Naive thymus-derived CD8-positive, alpha-beta T cell (primary cell): ENCODE measurements at places on chromosomes 6 and 20. TPM values are rescaled to one million over a fixed set of nuclear protein-coding genes. Genes with fewer than 3 reads are reported as not detected.

The PNPLA1 gene
- polyA plus RNA-seq = not detected

- no peak for DNase-seq
- H3K4me3 ChIP-seq = no peak overlapping the region
- H3K4me1 ChIP-seq = peaks cover 19% of the 10 kb centered on the region
- H3K27ac ChIP-seq = no peak overlapping the region
These were observed 47.4 kb upstream of the RNGTT start for GRCh38 chr6:89010825-89011224.

DNA sequence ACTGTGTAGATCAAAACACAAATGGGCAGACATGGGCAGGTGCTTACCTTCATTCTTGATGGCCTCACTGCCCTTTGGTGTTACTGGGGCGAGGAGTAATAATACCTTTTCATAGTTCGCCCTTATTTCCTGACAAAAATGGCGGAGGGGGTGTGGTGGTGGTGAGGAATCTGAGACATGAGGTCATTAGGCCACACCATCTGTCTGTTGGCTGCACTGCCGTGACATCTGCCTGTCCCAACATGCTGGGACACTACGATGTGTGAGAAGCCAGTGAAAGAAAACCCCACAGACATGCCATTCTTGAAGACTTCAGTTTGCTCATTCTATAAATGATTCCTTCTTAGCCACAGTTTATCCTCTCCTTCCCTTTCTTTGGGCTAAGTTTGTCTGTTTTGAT is 13.4 kb upstream of the MAPRE1 start:
- DNase-seq = no peak
- no peaks in the 10 kb centered on the region for H3K36me3 ChIP-seq
- no peak overlapping the region for H3K4me3 ChIP-seq
- no peaks in the 10 kb centered on the region for H3K4me1 ChIP-seq
- H3K27me3 ChIP-seq = no peaks in the 10 kb centered on the region
- no peak overlapping the region for H3K27ac ChIP-seq

- H3K4me3 ChIP-seq = no peak overlapping the region
- H3K4me1 ChIP-seq = no peaks in the 10 kb centered on the region
- H3K27me3 ChIP-seq = no peaks in the 10 kb centered on the region
- H3K27ac ChIP-seq = no peak overlapping the region
- H3K36me3 ChIP-seq = no peaks in the 10 kb centered on the region
These were observed 14.1 kb upstream of the THBD start for GRCh38 chr20:23063581-23063980.
